Activated CD8-positive, alpha-beta memory T cell treated with anti-CD3 and anti-CD28 coated beads for 24 hours (primary cell): ENCODE measurements at places on chromosomes 1 and 21.

- DNase-seq, result peak; percentile 74
Observed at GRCh38 chr1:108644984-108645383, 15.9 kb downstream of the HENMT1 start.

DNA sequence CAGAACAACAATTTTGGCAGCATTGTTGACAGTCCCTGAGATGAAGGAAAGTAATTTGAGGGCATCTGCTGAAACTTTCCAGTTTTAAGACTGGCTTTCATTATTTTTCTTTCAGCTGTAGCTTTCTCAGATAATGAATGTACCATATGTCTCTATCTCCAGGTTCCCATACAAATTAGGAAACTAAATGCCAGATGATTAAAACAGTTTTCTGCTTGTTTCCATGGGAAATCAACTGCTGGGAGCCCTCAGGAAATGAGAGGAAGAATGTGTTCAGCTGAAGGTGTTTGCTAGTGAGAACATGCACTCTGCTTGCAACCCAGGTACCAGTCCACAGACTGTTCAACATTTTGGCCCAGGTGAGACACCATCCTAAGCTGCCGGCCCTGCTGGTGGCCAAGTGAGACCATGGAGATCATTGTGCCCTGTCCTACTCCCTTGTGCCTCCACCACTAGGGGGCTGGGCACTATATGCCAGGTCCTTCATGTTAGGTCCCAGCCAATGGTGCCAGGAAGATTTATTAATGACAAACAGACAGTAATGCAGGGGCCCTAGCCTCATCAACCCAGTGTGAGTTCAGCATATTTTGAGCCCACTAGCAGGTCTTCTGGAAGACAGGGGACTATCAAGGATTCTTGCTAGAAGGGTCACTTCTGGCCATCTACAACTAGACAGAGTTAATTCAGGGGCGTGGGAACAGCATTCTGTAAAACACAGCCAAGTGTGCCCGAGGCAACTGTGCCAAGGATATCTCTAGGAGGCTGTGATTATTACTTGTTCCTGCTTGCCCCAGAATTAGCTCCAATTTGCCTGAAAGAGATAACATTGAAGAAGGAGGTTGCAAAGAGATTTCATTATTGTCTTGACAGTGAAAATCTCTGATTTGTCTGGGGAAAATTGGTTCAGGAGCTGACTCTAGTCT is 17.0 kb upstream of the LRRC8C start:
- no peak for DNase-seq

- DNase-seq, result no peak
Observed at GRCh38 chr1:101293461-101294051, 56.7 kb downstream of the S1PR1 start.

DNA sequence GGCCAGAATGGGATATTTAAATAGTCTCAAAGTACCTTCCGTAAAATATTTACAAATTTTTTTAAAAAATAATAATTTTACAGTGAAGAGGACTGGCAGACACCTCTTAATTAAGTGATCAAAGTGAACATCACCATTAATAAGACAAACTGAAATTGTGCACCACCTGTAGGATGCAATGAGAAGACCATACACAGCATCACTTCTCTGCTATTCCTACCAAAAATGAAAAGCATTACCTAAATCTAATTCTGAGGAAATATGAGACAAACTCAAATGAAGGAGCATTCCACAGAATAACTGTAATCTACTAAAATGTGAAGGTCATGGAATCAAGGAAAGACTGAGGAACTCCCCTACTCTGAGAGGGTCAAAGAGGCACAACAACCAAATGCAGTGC is 68.2 kb upstream of the PRDX6 start:
- DNase-seq, result no peak

DNA sequence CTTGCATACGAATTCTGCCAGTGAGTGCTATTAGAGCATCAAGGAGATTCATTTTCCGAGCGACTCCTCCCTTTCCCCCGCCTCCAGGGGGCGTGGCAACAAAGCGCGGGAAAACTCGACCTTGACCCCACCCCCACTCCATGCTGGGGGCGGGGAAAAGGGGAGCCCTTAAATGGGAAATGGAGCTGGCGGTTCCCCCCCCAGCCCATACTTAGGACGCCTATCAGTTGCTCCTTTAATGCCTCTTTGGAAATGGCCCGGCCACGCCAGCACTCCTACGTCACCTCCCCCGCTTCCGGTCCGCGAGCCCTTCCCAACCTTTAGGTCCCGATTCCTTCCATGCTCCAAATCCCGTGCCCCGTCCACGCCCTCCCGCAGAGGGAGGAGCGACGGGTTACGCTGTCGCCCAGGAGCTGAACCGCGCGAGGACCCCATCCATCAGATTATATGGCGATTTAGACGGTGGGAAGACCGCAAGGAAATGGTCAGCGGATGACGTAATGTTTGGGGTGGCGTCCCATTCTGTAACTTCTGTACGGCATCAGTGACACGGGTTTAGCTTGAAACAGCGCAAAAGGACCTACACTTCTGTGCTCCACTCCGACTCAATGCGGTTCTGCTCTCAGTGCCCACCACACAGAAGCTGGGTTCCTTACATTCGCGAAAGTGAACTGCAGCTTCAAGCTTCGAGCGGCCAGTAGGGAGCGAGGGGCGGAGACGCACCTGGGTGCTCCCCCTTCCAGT is 702 bp upstream of the ZNF687 start:
- peak; percentile 99 for DNase-seq

DNA sequence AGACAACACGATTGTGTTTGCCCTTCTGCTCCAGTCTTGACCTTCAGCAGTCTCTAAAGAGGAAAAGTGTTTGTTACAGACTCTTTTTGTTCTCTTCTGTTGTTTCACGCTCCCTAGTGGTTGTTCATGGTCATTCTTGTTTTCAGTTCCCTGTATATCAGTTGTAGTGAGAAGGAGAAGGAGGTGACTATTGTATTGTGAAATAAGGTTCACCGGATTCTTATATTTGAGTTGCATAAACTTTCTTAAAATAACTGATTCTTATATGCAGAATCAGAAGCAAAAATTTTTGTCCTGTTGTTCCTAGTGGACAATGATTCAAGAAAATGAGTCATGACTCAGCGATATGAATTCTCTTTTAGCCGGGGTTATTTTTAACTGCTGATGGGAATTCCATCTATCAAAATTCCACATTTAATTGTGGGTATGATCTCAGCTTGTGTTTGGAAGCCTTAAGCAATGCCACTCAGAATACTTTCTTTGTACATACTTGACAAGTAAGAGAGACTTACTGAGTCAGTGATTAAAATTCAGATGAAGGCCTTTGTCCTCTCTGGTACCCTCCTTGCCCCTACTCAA is 152.2 kb downstream of the CLEC20A start:
- no peak for DNase-seq

DNA sequence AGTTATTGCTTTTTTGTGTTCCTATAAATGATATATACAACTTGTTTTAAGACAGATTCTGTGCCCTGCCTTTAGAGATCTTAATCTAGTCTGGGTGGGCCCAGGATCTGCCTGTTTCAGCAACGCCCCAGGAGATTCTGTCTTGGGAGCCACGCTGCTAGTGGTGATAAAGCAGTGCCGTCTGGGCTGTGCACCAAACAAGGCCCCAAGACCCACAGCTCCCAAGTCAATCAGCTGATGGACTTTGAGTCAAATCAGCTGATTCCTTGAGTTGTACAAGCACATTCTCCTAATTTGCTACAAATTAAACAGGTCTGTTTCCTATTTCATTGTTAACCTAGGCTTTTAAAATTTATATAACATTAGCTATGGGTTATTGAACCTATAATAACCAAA is 15.7 kb upstream of the SLC44A3 start:
- DNase-seq, result no peak

DNA sequence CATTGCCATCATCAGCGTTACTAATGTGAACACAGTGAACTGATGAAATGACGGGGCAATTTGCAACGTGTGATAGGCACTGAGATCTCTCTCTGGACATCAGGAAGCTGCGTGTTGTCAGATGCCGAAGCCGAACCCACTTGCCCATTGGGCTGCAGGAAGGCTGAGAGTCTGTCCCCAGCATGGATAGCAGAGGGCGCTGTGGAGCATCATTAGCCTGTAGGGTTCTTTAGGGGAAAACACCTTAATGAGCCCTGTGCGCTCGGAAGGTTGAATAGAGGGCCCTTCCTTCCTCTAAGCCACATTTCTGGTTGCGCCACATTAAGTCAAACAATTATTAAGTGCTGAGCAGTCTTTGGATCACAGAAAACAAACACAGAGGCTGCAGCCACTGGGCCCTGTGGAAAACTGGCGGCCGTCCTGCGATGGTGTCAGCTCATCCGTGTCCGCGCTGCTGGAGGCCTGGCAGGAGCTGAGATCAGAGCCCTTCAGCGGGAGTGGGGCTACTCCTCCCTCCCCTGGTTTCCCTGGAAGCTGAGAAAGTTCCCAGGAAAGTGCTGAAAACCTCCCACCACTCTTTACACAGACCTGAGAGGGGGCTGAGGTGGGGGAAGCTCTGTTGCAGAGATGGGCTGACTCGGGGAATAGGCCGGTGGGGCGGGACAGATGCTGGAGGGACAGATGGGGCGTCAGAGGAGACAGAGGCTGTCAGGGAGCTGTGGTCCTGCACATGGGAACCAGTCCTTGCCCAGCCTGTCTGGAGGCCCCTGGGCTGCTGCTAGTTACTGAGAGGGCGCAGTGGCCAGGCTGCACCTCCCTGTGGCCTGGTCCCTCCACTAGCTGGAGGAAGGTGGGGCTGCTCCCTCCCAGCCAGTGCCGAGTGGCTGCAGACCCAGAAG is 12.7 kb downstream of the TFF2 start:
- peak; percentile 90 for DNase-seq

DNA sequence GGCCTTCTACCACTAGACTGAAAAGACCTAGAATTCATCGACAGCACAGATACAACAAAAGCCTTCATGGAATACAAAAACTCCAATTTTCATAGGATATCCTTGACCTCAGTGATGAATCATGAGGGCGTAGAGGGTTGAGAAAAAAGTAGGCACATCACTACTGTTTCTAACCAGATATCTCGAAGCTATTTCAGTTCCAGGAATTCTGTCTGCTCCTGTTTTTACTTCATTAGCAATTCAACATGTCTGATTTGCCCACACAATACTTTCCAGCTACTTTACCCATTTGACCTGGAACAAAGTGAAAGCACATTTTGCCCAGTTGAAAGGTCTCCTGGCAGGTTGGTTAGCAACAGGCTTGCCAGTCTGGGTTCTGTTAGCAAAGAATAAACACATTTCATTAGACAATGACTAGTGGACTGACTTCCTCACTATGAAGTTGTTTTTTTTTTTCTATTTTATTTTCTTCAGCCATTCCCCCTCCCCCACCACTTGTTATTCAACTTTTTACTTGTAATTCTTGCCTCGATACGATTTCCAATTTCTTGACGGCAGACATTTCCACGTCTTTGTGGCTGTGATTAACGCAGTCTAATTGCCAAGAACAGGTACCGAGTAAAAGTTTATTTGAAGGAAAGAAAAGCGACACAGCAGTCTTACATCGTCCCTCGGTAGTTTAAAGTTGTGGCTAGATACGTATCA is 4.0 kb upstream of the ZBTB18 start:
- DNase-seq, result no peak

DNA sequence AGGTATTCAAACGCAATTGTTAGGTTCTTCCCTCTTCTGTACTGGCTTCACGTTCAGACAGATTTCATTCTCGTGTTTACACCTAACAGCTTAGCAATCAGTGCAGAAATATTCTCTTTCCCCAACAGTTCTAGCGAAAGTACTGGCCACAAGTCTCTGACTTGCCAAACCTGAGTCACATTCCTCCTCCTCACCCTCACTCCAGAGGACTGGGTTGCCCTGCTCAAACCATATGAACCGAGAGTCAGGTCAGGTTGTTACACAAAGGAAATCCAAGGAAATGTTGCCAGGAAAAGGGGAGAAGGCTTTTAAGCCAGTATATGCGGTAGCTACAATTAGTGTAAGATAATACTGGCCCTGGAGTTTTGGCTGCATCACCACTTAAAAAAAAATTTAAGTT is 282.5 kb downstream of the RGS7 start:
- no peak for DNase-seq

DNA sequence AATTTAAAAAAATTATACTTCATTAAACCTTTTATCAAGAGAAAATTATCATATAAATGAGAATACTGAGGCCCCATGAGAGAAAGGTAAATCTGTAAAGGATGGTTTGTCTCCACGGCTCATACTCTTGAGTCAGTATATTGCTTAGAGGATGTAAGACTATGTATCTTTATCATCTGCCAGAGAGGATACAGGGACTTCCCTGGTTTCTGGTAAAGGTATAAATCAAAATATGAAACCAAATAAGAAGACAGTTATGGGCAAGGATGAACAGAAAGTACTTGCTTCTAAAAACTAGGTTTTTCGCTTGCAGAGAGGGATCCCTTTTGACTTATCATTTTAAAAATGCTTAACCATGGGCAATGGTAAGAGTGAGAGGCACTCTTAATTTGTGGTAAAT is 112.4 kb downstream of the POU2F1 start:
- no peak for DNase-seq

- no peak for DNase-seq
Observed at GRCh38 chr1:39497585-39497984, 6.1 kb downstream of the BMP8A start.

DNA sequence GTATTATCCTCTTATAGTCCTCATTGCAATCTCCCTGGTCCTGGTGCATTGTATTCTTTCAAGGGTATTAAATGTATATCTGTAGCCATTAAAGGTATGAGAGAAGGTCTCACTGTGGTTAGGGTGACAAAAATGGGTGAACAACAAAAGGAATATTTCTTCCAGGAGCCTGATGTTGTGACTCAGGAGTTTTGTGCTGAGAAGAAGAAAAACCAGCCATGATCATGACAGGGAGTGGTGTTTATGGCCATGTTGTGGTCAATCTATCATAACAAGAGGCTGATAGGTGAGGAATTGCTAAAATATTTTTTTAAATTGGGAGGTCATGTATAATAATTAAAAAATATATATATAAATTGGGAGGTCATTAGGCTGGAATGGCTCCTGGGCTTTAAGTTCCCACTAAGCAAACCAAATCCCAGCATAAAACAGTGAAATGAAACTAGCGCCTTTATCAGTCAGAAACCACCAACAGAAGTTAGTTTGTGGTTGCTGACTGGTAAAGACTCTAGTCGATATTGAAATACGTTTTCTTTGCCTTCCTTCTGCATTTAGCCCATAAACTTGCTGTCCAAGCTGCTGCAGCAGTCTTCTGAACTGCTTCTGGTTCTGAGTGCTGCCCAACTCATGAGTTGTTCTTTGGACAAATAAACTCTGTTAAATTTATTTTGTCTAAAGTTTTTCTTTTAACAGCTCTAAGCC is 60.3 kb downstream of the TBX19 start:
- DNase-seq, result no peak

DNA sequence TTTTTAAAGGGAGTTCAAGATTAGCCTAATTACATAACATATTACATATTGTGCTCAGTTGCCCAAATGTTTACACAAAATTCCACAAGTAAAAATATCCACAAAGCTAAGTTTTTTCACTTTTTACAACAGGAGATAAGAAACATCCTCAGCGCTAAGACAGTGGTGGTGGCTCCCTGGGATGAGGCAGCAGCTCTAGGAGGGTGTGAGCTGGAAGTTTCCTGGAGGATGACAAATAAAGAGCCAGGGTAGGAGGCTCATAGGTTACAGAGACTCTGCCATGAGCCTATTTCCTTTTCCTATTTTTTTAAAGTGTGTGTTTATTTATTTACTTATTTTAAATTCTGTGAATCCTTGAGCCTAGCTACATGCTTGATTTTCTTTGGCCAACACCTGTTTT is 91.7 kb downstream of the COL24A1 start:
- no peak for DNase-seq

GRCh38 chr1:176066709-176067108 is 140.4 kb downstream of the COP1 start:
- DNase-seq, result no peak

- no peak for DNase-seq
Observed at GRCh38 chr1:226649780-226650179, 89.3 kb downstream of the ITPKB start.

GRCh38 chr1:98389809-98390208 is 271.7 kb upstream of the SNX7 start:
- DNase-seq, result no peak
